ENCODE measurements at places on chromosomes 13 and 19.

GRCh38 chr19:17943274-17944221, 10.7 kb downstream of the CCDC124 start:
- DNase-seq = no peak

DNA sequence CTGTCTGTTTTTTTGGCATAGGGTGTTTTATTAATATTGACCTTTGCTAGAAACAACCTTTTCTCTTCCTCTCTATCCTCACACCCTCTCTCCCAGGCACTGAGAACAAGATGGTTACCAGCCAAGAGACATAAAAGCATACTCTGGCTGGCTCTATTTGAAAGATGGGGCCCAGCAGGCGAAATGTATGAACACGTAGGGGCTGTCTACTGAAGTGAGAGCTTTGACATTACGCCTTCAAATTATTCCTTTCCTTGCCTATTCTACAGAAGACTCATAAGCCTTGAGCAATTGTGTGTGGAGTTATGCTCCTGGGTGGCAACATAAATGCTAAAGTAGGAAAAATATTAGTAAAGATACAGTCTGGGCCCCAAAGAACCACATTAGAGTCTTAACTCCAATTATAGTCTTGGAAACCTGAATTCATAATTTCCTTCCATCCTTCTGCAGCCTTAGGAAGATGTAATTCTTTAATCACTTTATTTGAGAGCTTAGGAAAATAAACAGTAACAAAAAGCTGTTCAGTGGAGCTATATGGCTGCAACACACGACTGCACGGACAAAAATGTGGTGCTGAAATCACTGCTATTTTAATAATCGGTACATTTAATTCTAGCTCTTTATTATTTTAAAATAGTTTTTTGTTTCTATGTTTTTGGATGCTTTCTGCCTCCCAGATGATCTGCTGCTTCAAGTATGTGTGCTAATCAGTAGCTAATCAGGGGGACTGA, 122.3 kb upstream of the RNF113B start:
- DNase-seq = no peak

GRCh38 chr19:2478756-2479555, 3.0 kb downstream of the GADD45B start:
- DNase-seq = peak; percentile 90

GRCh38 chr19:19372656-19373416, 32.6 kb upstream of the GATAD2A start:
- DNase-seq = no peak

- no peak for DNase-seq
These were observed 21.2 kb downstream of the ZNF233 start for GRCh38 chr19:44280916-44281315.

- DNase-seq = no peak
These were observed 88.0 kb downstream of the ENOX1 start for GRCh38 chr13:43698758-43699157.

DNA sequence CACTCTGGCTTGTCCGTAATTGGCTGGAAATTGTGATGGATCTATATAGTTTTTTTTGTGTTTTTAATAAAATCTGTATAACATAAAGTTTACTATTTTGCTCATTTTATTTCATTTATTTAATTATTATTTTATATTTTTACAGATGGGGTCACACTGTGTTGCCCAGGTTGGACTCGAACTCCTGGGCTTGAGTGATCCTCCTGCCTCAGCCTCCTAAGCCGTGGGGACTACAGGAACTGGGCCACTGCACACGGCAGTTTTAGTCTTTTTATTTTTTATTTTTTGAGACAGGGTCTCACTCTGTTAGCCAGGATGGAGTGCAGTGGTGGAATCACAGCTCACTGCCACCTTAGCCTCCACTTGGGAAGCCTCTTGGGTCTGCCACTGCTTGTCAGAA, 58.9 kb downstream of the PCCA start:
- DNase-seq = no peak

- DNase-seq = no peak
These were observed 538.9 kb downstream of the RFC3 start for GRCh38 chr13:34356686-34357434.

DNA sequence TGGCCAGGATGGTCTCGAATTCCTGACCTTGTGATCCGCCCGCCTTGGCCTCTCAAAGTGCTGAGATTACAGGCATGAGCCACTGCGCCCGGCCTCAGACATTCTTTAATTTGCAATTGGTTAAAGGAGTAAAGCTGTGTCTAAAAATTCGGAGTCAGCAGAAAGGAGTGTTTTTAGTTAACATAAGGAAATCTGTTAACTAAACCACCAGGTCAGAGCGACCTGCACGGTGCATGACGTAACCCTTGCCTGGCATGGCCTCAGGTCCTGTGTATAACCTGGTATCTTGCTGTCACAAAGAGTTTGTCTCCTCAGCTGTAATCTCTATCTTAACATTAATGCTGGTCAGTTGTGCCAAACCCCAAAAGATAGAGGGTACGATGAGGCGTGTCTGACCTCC, 9.5 kb upstream of the KLK12 start:
- peak; percentile 48 for DNase-seq
